Fibroblast of skin of right biceps (primary cell): ENCODE measurements at places on chromosomes 7 and 10.
A peak's percentile ranks its signal among the peaks of the same experiment; 100 is the strongest.

DNA sequence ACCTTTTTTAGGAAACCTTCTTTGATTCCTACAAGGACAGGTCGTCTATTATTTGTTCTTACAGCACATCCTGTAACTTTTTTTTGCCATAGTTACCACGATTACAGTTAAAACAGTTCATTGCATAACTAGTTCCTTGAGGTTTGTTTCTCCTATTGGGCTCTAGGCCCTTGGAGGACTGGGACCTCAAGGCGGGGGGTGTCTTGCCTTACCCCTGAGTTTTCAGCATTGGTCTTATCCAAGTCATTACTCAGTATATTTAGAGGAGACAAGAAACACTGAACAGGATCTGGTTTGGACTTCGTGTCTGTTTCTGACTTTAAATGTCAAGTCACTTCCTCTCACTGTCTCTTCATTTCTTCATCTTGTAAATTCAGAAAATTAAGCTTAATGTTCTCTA, 369.8 kb downstream of the SDK1 start:
- no peak for DNase-seq

GRCh38 chr7:88312061-88312663, 5.5 kb upstream of the STEAP4 start:
- DNase-seq, result no peak

DNA sequence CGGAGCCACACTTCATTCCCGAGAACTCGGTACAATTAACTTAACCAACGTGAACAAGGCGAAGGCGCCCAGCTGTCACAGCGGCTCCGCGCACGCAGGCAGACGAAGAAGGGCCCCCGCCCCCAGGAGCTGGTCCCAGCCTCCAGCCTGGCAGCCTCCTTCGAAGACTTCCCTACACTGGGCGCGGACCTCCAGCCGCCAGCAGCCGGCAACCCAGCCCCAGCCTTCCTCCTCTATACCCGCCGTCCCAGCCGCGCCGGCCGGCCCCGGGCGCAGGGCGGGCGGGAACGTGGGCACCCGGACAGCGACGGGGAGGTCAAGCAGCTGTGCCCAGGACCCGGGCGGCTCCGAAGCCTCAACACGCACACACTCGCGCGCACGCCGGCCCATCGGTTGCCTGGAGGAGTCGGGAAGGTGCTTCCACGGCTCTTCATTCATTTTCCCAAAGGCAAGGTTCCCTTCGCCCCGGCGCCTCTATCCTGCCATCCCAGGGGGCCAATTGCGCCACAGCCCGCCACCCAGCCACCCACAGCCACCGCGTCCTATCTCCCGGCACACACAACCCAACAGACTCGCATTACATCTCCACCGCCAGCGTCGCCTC, 1.6 kb downstream of the CHST15 start:
- no peak for DNase-seq

DNA sequence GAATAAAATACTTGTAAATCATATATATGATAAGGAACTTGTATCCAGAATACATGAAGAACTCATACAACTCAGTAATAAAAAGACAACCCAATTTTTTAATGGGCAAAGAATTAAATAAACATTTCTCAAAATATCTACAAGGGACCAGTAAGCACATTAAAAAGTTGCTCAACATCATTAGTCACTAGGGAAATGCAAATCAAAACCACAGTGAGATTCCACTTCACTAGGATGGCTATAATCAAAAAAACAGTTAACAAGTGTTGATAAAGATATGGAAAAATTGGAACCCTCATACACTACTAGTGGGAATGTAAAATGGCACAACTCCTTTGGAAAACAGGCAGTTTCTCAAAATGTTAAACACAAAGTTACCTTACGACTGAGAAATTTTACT, 40.3 kb upstream of the YAE1 start:
- DNase-seq, result peak; percentile 24

GRCh38 chr7:115056019-115056418, 134.1 kb downstream of the MDFIC start:
- DNase-seq, result no peak

GRCh38 chr10:95265572-95265971, 25.2 kb downstream of the PDLIM1 start:
- no peak for DNase-seq

DNA sequence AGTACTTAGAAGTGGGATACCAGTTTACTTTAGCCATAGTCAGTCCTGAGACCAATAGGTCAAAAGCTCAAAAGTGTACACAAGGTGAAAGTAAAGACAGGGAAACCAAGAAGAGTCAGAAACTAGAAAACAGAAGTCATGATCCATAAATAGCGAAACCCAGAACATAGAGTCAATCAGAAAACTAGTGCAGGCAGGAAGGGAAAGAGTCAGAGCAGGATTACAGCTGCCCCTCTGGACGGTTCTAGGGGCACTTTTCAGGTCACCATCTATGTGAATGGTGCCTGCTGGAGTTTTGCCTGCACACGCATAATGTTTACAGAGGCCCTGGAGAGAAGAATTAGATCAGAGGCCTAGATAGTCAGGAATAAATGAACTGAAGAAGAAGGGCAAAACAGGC, 22.4 kb upstream of the DMTF1 start:
- no peak for DNase-seq

- no peak for DNase-seq
Observed at GRCh38 chr10:44995914-44996669, 4.6 kb upstream of the ZNF22 start.

GRCh38 chr7:7425321-7425720, 110.4 kb downstream of the COL28A1 start:
- DNase-seq, result no peak

- DNase-seq, result no peak
Observed at GRCh38 chr7:6170571-6171531, 101.6 kb downstream of the CYTH3 start.

DNA sequence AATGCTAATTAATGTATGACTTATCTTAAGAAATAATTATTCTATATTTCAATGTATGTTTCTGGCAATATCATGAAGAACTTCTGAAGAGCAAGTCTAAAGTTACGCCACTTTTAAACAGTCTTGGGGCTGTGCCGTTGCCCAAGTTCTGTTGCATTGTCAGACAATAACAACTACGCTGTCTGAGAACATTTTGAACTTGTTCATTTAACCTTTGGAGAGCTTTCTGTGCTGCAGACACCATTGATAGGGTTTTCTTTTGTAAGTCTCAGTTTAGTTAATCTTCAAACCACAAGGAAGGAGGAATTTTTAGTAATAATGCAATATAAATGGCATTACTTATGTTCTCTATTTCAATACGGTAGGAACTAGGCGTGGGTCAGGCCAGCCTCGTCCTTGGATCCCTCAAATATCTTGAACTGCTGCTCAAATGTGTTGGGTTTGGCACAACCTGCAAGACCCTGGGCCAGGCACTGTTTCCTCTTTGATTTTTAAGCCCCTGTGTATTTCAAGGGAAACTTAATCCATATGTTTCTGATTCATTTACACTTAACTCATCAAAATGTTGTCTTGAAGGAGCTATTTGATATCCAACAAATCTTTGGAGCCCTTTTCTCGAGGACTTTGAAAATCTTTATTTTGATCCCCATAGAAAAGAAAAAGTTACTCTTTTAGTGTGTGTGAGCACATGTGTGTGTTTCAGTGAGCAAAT, 215.5 kb downstream of the INHBA start:
- DNase-seq, result no peak

DNA sequence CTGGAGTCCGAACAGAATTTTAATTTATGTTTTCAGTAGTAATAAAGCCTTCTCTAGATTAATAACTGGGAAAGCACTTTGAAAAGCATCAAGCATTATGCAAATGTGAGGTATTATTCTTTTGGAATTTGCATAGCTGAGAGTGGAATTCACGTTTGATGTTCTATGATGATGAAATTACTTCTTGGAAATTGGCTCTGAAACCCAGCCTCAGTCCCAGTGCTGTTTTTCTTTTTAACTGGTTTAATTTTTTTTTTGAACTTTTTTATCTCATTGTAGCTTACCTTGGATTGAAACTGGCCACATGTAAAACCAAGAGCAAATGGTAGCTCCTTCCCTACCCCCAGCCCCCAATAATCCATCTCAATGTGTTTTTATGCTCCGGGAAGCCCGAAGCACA, 1.2 kb downstream of the TBXAS1 start:
- DNase-seq, result no peak

- DNase-seq, result no peak
Observed at GRCh38 chr10:124798364-124798763, 3.3 kb upstream of the ABRAXAS2 start.

GRCh38 chr7:918118-918425, 36.4 kb downstream of the ADAP1 start:
- no peak for DNase-seq

- peak; percentile 43 for DNase-seq
Observed at GRCh38 chr10:102718220-102718619, 3.8 kb downstream of the SFXN2 start.

DNA sequence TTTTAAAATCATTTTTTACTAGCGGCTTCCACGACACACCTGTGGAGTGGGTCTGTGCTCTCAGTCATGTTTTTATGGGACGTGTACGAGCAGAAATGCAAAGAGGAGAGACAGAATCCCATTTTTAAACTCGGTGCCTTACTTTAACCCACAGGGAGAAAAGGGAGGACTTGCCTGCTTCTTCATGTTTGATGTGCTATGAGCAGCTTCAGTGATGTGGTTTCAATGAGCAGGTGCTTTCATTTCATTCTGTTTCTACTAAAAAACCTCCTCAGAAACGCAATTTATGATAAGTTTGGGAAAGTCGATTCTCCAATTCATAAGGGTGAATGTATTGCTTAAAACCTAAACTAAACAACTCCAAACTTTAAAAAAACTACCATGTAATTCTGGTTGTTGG, 537.2 kb downstream of the GATA3 start:
- no peak for DNase-seq

DNA sequence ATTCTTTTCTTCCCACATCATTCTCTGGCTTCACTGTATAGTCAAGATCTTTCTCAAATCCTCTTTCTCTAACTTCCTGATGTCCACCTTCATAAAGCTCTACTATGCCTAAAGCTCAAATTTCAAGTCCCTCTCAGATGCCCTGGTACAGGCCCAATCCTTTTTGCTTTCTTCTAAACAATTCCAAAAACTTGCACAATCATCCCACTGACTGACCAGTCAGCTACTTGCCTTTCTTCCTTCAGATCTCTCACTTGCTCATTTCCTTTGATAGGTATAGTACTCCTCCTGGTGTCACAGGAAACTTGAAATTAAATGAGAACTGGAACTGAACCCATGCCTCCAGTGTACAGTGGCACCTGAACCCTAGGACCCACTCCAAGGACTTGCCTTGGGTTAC, 18.2 kb downstream of the SEC31B start:
- no peak for DNase-seq

GRCh38 chr10:132554053-132554990, 16.7 kb downstream of the INPP5A start:
- DNase-seq, result no peak

DNA sequence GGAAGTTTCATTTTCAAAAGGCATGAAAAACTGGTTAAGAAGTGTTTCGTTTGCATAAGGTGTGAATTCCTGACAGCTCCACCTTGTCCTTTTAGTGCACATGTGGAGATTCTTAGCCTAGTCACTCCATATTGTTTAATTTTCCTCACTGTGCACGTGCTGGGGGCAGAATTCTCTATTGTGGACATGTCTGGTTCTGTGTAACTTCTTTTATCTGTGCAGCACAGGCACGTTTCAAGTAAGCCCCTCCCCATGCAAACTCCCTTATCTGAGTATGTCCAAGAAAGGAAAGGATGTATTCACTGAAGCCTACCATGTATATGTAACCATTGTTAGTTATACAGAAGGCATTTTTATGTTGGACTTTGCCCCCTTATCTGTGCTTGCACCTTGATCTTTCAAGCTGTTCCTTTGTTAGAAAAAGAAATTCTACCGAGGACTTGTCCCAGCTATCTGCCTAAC, 1346.3 kb downstream of the REEP3 start:
- DNase-seq, result no peak

DNA sequence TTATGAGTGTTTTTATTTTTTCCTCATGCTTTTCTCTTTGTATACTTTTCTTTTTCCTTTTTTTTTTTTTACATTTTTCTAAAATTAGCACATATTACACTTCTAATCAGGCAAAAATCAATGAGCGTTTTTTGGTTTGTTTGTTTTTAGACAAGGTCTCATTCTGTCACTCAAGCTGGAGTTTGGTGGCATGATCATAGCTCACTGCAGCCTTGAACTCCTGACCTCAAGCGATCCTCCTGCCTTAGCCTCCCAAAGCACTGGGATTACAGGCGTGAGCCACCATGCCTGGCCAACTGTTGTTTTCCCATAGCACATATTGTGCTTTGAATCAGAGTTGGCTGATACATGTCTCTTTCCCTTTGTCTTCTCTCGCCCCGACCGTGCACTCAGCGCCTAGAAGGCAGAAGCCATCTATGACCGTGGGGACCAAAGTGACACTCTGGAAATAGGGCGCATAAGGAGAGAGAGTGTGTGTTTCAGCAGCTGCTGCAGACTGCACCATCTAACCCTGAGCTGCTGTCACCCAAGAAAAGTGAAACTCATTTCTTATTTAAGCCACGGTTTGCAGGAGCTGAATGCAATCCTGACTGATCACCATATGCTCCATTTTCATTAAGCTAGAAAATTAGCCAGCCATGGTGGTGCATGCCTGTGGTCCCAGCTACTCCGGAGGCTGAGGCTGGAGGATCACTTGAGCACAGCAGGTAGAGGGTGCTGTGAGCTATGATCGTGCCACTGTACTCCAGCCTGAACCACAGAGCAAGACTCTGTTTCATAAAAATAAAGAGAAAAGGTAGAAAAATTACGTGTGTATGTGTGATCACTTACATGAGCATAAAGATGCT, 41.4 kb upstream of the GTF2I start:
- DNase-seq, result no peak

- DNase-seq, result no peak
Observed at GRCh38 chr10:125193306-125193877, 33.0 kb upstream of the CTBP2 start.

- DNase-seq, result peak; percentile 92
Observed at GRCh38 chr10:69807122-69807521, 5.4 kb downstream of the COL13A1 start.
